ENCODE measurements at places on chromosomes 7 and 10.

DNA sequence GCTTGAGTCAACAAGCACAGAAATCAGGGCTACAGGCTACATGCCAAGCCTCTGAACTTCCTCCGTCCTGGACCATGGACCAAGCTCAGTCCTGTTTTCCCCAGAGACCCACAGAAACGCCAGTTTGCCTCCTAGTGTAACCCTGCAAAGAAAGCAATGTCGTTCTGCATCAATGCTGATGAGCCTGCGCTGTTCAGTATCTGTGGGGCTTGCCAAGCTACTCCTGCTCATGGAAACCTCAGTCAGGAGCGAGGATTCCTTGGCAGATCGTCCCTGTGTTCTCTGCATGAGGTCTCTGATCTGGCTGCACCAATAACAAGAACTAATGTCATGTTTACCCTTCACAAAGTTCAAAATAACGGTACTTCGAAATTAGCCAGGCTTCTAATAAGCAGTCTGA, 495.5 kb upstream of the C7orf33 start:
- no peak for DNase-seq

- no peak for DNase-seq
These were observed 100.9 kb upstream of the SORCS3 start for GRCh38 chr10:104540181-104540580.

GRCh38 chr7:66150471-66150870, 35.8 kb downstream of the CRCP start:
- DNase-seq, result no peak

DNA sequence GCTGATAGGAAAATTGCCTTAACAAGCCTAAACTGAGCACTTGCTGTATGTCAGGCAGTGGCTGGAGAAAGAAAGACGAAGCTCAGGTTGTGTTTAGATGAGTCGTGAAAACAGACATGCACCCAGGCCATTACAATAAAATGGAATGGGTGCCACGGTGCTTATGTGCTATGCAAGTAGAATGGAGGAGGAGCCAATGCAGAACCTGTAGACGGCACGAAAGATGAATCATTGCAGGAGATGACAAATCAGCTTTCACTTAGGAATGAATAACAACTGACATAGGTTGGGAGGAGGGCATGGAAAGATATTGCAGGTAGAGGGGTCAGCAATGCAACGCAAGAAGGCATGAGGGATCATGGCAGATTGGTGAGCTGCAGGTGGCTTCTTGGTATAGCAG, 61.2 kb upstream of the ARHGAP21 start:
- no peak for DNase-seq

DNA sequence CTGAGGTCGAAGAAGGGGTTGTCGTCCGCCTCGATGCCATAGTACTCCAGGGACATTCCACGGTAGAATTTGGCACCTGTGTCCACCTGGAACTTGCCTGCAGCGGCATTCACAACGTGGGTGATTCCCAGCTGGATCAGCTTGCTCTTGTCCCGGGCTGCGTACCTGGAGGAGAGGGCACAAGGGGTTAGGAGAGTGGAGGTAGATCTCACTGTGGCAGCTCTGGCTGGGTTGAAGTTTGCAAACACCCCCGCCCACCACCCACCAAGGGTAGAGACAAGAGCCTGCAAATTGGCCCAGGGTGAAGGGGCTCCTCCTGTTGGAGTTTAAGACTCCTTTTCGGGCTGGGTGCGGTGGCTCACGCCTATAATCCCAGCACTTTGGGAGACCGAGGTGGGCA, 15.8 kb upstream of the SAMD8 start:
- no peak for DNase-seq

- no peak for DNase-seq
These were observed 528.5 kb downstream of the LRMDA start for GRCh38 chr10:75959912-75960311.

GRCh38 chr10:52951824-52952223, 179.2 kb upstream of the MBL2 start:
- DNase-seq, result no peak
